ENCODE measurements at places on chromosomes 1 and 21.

- DNase-seq = peak; percentile 64
Measured at GRCh38 chr21:32770871-32771523, 558 bp downstream of the PAXBP1 start.

DNA sequence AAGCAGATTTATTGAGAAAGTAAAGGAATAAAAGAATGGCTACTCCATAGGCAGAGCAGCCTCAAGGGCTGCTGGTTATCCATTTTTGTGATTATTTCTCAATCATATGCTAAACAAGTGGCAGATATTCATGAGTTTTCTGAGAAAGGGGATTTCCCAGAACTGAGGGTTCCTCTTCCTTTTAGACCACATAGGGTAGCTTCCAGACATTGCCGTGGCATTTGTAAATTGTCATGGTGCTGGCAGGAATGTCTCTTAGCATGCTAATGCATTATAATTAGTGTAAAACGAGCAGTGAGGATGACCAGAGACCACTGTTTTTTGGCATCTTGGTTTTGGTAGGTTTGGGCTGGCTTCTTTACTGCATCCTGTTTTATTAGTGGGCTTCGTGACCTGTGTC lies 16.8 kb upstream of the FMN2 start:
- no peak for DNase-seq

DNA sequence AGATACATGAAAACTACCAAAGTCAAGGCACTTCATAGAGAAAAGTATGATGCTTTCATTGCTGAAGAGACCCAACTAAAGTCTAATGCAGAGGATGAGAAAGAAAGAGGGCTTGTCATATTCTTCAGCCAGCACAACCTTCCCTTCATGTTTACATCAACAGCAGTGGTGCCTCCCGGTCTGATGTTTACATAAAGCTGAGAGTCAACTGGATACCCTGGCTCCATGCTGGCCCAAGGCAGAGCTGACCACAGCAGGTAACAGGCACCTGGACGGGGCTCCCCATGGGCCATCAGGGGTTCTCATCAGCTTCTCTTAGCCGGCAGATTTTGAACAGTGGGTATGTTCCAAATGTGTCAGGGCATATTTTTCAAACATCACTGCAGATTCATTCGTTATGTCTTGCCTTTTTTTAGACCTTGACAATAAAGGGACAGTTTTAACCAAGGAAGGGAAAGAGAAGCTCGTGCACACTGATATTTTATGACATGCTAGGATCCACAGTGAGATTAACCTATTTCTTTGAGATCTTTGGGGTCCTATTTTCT lies 117.1 kb downstream of the NRIP1 start:
- no peak for DNase-seq

DNA sequence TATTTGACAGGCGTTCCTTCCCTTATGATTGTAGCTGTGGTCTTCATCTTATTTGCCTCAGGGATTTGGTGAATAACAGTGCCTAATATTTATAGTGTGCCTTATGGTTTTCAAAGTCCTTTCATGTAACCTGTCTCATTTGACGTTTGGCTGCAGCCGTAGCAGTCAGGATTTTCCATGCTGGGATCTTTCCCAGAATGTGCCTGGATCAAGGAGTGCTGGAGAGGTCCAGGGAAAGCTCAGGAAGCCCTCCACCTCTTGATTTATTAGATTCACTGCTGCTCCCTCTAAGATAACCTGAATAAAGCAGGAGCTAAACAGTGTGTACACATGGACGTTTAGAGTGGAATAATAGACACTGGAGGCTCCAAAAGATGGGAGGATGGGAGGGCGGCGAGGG lies 5.2 kb downstream of the C1orf21 start:
- DNase-seq = no peak

- no peak for DNase-seq
Measured at GRCh38 chr1:199242601-199243000, 603.8 kb downstream of the PTPRC start.

GRCh38 chr1:83960669-83961277 lies 38.2 kb downstream of the TTLL7 start:
- no peak for DNase-seq

DNA sequence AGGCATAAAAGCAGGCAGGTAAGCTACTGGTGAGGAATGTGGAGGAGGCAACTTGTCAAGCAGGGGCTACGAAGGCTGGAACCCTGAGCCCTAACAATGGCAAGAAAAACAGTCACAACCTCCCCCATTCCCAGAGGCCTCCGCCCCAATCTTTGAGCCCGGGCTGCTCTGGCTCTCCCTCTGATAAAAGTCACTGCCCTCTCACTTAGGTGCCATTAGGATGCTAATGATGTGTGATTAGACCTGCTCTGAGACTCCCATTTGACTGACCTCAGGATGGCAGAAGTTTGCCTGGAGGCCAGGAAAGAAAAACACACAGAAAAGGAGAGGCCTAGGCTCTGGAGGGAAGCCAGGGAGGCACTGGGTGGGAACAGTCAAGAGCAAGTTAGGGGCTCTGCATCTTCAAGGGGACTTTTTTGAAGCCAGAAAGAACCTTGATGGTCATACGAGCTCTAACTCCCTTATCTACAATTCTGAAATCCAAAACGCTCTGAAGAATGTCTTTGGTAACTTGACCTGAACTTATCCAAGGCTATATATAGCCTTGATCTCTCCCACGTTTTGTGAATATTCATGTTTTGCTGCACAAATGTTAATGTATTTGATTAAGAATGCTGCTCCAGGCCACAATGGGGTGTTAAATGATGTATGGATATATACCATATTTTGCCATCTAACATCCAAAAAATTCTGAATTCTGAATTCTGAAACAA lies 98.9 kb downstream of the TRABD2B start:
- no peak for DNase-seq

DNA sequence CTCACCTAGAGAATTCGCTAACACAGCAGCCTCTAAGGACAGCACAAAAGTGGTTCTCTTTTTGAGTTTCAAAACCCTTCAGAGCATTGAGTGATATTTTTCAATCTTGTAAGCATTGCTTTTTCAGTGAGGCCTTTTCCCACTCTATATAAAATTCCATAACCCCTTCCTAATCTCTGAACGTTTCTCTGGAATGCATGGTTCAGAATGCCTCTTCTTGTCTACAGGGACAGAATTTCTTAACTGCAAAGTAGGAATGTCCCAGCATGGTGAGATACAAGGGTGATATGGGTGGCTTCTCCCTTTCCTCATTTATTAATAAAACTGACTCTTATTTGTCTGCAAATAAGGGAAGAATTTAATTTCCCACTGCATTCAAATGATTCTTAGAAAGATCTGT lies 377.9 kb downstream of the LTN1 start:
- DNase-seq = no peak

GRCh38 chr1:6172549-6172948 lies 7.6 kb downstream of the CHD5 start:
- no peak for DNase-seq

DNA sequence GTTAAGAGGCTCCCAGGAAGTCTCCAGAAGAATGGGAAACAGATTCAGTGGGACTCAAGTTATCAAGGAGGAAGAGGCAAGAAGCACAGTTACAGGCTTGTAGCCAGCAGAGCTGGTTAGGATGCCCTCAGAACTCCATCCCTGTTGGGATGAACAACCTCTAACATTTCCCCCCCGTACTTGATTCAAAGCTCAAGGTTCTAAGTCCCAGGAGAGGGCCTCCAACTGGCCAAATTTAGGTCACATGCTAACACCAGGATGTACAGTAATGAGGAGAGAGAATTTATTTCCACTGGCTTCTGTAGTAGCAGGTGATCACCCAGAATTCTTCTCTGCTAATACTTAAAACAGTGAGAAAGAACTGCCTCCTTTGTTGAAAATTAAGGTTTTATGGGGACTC lies 22.3 kb upstream of the HSPA13 start:
- no peak for DNase-seq

DNA sequence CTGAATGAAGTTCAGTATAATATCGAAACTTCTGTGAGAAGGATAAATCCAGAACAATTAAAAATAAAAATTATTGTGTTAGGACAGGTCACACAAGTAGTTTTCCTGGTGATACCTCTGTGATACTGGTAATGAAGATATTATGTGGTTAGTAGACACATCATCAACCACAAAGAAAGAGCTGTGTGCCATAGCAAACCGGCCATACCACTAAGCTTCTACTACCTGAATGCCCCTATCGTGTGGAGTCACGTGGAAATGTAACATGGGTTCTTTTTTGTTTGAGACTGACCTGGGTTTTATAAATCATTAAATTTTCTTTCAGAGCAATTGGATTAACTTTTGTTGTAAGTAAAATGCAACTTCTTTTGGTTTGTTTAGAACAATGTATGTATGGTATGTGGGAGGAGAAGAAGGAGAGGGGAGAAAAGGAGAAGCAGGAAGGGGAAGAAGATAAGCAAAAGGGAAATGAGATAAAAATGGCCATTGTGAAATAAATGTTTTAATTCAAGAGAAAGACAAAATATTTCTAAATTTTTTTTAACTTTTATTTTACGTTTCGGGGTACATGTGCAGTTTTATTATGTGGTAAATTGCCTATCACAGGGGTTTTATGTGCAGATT lies 58.2 kb upstream of the LRRC8B start:
- DNase-seq = no peak

- DNase-seq = no peak
Measured at GRCh38 chr1:57532299-57532698, 108.4 kb upstream of the DAB1 start.

DNA sequence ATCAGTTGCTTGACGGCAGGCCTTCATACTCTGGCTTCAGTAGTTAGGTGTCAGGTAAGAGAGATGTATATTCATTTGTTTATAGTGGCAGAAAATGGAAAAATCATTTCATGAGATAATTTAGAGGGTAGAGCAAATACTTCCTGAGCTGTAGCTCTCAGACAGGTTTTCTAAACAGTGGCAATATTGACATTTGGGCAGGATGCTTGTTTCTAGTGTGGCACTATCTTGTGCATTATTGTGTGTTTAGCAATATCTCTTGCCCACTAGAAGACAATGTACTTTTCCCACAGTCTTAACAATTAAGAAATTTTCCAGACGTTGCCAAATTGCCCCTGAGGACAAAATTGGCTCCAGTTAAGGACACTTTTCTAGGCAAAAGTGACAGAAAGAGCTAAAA lies 1143.1 kb downstream of the PLA2G4A start:
- DNase-seq = no peak

GRCh38 chr1:119981986-119982815 lies 85.9 kb upstream of the ADAM30 start:
- peak; percentile 10 for DNase-seq

GRCh38 chr1:10065760-10066159 lies 33.0 kb downstream of the UBE4B start:
- no peak for DNase-seq

DNA sequence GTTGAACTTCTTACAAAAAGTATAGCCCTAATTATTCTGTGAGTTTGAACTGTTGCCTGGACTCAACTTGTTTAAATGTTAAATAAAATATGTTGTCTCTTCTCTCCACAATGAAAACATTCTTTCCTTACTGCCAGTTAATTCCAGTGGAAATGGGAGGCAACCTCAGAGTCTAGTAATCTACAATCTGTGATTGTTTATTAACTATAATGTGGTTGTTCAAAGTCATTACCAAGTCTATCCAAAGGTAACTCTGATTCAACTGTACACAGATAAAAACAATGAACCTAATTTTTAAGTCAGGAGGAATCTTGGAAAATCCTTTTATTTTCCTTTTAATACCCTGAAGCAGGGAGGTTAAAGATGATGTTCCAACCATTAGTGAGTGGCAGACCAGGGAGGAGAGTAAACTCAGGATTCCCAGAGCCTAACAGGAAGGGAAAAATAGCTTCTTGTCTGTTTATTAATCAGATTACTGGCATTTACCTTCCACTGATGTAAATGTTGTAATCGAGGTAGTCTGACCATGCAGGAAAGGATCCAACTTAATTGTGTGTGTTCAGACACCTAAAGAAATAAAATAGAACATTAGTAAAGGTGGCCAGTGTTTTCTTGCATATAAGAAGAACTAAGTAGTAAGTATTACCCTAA lies 57.1 kb upstream of the TBX15 start:
- DNase-seq = no peak

DNA sequence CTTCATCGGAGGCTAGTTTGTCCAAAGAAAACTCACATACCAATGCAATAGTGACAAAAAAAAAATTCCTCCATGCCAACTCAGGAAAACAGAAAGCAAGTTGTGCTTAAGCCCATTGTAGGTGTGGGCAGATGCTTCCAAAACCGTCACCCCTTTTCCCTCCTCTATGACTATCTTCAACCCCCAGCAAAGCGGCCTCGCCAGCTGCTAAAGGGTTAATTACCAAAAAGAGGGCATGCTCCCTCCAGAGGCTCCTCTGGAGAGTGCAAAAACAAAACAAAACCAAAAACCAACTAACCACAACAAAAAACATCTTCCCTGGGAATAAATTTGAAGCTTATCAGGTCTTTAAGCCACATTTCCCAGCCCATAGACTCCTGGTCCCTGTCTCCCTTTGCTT lies 1.2 kb downstream of the LMOD1 start:
- no peak for DNase-seq

GRCh38 chr1:61132645-61133334 lies 50.4 kb downstream of the NFIA start:
- no peak for DNase-seq

DNA sequence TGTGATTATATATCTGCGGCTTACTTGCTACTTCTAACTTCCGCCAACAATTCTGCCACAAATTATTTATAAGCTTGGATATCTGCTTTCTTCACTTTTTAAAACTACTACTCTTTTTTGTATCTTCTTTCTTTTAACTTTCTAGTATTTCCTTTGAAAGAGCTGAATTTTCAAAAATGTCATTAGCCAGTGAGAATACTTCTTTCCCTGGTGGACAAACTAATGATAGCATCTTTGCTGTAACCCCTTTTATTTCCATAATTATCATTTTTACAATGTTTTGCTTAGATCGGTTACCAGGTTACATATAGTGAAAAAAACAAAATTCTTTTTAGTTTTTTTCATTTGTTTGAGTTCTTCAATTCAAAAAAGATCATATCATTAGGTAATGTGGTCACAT lies 355.9 kb upstream of the ADGRL4 start:
- DNase-seq = no peak

DNA sequence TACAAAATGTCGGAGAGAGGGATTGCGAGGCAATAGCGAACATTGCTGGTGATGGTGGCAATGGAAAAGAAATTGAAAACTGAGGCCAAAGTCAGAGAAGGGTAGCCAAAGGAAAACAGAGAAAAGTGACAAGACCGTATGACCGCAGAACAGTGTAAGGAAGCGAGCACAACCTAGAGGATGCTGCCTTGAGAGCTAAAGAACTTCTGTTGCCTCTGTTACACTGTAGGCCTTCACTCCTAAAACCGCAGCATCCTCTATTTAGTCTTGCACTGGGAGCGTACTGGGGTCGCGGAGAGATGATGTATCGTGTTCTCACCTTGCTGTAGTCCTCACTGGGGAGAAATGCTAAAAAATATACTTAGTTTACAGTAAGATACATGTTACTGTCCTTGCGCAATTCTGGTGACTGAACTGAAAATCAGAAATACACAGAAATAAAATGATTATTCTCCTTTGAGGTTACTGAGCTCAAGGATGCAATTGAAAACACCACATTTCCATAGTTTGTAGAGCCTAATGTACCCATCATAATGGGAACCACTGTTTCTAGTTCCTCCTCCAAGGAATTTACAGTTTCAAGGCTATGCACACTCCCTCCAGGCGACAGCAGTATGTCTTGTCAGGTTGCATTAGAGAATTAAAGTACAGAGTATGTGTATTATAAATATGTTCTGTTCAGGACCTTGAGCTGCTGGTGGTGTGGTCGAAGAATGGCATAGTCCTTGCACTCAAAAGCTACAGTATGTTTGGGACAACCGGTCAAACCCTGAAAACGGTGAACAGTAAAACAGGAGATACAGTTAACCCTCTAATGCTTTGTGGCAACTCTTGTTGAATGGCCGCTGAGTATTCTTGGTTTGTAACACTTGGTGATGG lies 1.3 kb downstream of the NEK7 start:
- no peak for DNase-seq

Data from H54 (cell line).